ENCODE measurements at places on chromosomes 1 and 21.
A peak's percentile ranks its signal among the peaks of the same experiment; 100 is the strongest.

DNA sequence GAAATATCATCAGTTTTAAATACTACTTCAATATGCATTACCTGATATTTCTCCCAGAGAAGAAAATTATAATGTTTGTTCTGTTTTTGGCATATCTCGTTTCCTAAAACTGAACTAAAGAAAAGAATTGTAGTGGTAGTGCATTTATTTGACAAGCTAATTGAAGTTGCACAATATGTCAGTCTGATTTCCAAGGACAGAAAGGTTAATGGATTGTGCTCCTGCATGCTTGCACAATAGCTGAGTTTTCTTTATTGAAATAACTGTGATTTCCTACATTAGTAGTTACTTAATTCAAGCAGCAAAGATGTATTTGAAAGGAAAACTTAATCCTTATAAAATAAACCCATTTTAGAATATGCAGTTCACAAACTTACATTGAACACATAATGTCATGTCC, 2047.7 kb downstream of the NCAM2 start:
- DNase-seq, result no peak

DNA sequence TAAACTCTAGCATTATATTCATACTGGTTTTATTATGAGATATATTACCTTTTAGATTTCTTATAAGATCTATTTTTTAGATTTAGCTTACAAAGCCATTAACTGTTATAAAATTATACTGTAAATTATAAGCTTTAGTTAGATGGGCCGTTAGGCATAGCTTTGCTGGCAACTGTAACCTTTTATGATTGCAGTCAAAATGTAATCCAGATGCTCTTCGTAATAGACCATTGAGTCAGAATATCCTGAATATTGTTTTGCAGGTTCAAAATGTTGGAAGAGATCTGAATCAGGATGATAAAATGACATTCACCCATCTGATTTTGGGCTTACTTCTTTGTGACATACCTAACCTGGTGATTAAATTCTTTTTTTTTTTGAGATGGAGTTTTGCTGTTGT, 20.9 kb downstream of the ITSN1 start:
- DNase-seq, result no peak

- no peak for DNase-seq
Observed at GRCh38 chr1:109882288-109883245, 28.1 kb upstream of the CSF1 start.

GRCh38 chr1:6979003-6979613, 193.9 kb downstream of the CAMTA1 start:
- DNase-seq, result no peak

- DNase-seq, result no peak
Observed at GRCh38 chr1:207495801-207496792, at the start of gene CR1. TSS of gene CR1 (plus strand) at chr1:207496157. CDS start at chr1:207496268, 111 bp downstream.

- DNase-seq, result no peak
Observed at GRCh38 chr1:67459068-67459467, 28.9 kb upstream of the SERBP1 start.

DNA sequence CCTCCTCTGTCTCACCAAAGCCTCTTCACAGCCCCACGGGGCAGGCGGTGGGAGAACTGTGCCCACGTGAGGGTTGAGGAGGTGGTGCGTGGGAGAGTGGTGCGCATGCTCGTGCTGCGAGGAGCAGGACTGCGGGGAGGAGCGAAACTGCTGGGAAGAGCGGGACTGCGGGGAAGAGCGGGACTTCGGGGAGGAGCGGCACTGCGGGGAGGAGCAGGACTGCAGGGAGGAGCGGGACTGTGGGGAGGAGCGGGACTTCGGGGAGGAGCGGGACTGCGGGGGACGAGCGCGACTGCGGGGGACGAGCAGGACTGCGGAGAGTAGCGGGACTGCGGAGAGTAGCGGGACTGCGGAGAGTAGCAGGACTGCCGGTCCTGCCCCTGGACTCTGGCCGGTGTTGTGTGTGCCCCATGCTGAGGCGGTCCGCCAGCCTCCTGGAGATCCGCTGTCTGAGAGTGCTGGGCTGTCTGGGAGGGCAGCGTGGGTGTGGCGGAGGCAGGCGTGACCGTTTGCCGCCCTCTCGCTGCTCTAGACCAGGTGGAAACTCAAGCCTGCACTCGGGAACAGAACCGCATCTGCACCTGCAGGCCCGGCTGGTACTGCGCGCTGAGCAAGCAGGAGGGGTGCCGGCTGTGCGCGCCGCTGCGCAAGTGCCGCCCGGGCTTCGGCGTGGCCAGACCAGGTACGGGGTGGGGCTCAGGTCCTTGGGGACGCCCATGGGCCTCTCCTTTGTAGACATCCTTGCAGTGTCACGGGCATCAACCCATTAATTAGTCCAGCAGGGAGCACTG, 24.6 kb downstream of the TNFRSF1B start:
- DNase-seq, result peak; percentile 53

DNA sequence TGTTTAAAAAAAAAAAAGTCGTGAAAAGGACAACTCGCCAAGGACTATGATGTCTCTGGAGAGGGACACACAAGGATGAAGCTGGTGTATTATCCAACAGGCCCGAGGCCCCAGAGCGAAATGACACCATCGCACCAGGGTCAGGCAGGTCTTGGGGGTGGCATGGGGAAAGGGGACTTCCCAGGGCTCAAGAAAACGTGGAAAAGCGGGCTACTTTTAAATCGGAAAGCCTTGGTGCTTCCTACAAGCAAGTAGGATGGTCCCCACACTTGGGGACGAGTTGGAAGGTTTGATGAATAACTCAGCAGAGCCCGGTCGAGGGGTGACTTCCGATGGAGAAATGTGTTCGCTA, 505 bp upstream of the GNPAT start:
- DNase-seq, result no peak

GRCh38 chr1:221101807-221102605, 222.8 kb downstream of the HLX start:
- no peak for DNase-seq

GRCh38 chr1:51624855-51625254, 8.0 kb downstream of the OSBPL9 start:
- no peak for DNase-seq

DNA sequence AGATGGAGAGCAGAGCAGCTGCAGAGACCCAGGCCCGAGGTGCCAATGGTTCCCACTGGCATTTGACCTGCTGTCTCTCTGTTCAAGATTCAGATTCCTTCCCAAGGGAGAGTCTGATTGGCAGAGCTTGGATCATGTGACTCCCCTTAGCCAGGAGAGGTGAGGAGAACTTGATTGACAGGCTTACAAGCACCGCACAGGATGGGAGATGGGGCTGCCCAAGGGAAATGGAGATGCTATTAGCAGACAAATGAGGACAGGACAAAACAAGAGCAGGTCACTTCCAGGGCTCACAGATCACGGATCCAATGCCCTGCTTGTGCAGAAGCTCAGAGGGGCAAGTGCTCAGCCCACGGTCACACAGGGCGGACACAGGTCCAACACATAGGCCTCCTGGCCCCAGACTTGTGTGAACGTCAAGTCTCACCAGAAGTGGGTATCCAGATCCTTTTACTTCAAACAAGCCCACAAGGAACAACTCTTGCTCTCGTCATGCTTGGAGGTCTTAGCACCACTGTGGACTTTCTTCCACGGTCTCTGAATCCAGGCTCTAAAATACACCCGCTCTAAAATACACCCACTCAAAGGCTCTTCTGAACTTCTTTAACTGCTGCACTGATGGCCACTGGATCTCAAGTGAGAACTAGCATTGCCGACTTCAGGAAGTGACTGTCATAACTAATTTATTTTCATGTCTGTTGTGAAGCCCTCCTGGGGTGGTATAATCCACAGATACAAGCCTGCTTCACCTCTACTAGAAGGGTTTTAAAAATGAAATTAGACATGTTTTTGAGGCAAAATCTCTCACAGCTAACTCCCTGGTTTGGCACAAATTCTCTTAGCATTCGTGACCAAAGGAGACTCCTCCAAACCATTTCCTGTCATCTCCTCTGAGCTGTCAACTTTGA, 274.9 kb downstream of the RRAGC start:
- no peak for DNase-seq

DNA sequence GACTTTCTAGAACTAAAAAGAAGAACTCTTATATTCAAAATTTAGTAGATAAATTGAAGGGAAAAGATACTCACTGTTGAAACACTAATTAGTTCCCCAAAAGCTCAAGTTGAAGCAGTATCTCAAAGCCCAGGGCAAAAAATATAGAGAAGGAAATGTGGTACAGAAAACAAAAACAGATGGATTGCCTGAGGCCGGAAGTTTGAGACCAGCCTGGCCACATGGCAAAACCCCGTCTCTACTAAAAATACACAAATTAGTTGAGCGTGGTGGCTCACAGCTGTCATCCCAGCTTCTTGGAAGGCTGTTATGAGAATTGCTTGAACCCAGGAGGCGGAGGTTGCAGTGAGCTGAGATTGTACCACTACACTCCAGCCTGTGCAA, 36.0 kb downstream of the FAM177B start:
- no peak for DNase-seq

DNA sequence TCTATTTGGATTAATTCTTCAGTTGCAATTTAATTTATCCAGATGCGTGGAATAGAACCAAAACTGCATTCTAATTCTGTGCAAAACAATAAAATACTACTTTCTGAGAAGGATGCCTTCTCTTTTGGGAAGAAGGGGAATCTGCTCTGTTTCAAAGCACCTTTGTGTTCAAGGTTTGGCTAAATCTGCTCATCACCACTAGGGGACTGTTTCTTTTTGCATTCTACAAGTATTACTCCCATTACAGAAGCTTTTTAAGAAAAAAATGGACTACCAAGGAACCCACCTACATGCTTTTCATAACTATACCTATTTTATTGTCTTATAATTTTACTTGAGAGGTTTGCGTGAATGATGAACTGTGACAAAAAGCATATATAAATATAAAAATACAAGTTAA, 18.2 kb downstream of the MRPS6 start:
- no peak for DNase-seq

DNA sequence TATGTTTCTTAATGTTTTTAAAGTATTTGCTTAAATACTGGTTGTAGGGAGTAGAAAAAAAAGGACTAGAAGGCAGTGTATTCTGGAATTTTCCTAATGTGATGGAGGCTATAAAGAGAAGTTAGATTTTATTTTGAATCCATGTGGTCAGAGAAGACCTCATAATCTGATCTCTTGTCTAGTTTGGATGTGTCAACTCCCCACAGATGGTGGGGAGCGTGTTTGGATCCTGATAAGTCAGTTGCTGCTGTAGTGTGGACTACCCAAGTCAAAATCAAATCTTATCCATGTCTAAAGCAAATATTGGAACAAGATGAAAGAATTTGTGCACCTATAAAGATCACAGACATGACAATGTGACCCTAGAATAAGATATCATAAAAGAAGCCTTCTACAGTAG, 918.0 kb downstream of the LTN1 start:
- DNase-seq, result no peak

- DNase-seq, result no peak
Observed at GRCh38 chr21:29105218-29105617, 25.2 kb upstream of the MAP3K7CL start.

GRCh38 chr1:118099686-118100085, 85.3 kb downstream of the SPAG17 start:
- no peak for DNase-seq

DNA sequence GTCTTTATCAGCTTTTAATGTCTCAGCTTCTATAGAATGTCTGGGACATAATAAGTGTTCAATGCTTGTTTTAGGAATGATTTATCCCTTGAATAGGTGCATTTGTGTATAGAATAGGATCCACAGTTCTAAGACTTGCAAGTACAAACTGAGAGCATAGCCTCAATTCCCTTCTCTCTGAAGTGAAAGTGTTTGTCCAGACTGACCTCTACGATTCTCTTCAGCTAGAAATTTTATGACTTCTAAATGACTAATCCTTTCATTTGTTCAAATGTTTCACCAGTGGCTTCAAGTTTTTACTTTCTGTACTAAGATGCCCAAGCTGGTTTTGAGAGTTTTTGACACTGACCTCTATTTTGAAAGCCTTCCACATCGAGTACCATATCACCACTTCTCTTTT, 608.2 kb upstream of the ADGRL4 start:
- no peak for DNase-seq

GRCh38 chr1:233668146-233668724, 54.3 kb downstream of the KCNK1 start:
- no peak for DNase-seq

GRCh38 chr21:44434936-44435635, 20.2 kb upstream of the LRRC3 start:
- no peak for DNase-seq

GRCh38 chr21:29571949-29572348, 273.2 kb downstream of the BACH1 start:
- no peak for DNase-seq

GRCh38 chr1:59429656-59430055, 132.8 kb downstream of the FGGY start:
- DNase-seq, result no peak

DNA sequence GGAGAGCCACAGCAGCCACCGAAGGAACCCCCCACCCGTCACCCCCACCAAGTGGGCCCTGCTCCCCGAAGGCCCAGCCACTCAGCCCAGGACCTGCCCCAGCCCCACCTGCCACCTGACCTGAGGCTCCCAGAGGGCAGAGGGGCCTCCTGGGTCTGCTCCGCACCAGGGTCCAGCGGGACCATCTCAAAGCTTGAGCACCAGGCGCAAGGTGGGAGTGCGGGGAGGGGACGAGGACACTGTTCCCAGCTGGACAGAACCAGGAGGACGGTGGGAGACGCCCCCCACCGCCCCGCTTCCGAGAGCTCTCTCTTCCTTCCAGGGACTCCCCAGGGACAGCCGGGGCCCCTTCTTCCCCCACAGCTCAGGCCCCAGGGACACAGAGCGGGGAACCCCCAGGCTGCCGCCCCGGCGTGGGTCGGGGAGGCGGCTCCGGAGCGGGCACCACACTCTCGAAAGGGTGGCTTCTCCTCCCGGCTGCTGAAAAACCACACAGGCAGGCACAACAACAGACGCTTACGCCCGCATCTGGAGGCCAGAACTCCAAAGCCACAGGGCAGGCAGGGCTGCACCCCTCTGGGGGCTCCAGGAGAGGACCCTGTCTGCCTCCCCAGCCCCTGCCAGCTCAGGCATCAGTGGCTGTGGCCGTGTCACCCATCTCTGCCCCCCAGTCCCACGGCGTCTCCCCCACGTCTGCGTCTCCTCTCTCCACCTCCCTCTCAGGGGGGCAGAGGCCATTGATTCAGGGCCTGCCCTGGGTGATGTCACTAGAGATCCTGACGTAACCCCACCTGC, 1.9 kb upstream of the TTLL10 start:
- DNase-seq, result no peak

- no peak for DNase-seq
Observed at GRCh38 chr1:176576670-176577069, 113.7 kb downstream of the PAPPA2 start.

DNA sequence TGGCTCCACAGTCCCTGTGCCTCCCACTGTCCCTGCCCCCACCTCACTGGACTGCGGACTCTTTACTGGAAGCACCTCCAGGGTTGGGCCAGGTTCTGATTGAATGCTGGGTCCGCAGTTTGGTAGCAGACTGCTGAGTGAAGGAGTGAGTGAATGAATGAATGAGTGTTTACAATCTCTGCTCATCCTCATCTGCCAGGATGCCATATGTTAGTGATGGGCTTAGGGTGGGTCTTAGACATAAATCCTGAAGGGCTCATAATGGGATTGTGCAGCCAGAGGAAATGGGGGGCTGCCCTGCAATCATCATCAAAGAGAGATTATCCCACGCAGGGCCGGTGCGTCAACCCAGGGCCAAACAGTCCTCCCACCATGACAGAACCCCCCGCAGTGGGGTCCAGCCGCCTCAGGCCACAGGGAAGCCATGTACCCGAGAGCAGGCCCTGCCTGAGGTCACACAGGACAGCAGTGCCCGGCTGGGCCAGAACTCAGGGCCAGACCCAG, 26.1 kb downstream of the SLC1A7 start:
- no peak for DNase-seq

- no peak for DNase-seq
Observed at GRCh38 chr1:228276174-228276831, 68.5 kb downstream of the OBSCN start.

Data from T47D (cell line).